ENCODE measurements at places on chromosomes 13 and 19.

DNA sequence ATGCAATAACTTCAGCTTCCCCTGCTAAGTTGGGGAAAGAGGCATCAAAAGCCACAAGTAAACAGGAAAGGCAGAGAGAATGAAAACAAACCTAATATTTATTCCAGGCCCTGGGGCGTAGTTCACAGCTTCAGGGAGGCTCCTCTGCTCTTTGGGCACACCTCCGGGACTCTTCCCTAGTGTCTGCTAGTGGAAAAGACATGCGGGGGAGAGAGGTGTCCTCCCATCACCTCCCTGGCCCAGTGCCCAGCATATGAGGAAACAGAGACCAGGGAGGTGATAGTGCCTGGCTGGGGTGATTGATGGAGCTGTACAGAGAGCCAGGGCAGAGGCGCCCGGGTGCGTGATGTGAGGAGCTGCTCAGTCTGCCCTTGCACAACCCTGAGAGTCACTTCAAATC is 71.0 kb downstream of the RASL11A start:
- H3K36me3 ChIP-seq = no peaks in the 10 kb centered on the region
- no peak overlapping the region for H3K4me3 ChIP-seq
- H3K27ac ChIP-seq = no peak overlapping the region
- peaks cover 4% of the 10 kb centered on the region for H3K4me1 ChIP-seq

DNA sequence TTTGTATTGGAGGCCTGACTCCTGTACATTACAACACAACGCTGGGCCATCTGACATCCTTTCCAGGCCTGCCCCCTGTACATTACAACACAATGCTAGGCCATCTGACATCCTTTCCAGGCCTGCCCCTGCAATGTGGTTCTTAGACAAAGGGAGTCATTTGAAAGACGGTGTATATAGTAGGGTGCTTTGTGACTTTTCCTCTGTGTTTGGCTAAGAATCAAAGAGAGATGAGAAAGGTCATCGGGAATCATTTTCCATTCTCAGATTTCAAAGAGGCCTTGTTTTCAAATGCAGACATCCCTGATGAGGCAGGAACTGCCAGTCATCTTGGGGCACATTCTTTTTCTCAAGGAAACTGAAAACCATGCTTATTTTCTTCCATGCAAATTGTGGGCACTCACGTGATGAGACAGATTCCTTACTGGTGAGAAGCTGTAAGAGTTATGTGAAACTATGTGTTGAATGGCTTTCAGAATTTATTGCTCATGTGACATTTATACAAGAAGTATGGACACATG is 551.6 kb downstream of the MYO16 start:
- DNase-seq = peak; percentile 90
- H3K4me3 ChIP-seq = no peak overlapping the region
- no peaks in the 10 kb centered on the region for H3K27me3 ChIP-seq

DNA sequence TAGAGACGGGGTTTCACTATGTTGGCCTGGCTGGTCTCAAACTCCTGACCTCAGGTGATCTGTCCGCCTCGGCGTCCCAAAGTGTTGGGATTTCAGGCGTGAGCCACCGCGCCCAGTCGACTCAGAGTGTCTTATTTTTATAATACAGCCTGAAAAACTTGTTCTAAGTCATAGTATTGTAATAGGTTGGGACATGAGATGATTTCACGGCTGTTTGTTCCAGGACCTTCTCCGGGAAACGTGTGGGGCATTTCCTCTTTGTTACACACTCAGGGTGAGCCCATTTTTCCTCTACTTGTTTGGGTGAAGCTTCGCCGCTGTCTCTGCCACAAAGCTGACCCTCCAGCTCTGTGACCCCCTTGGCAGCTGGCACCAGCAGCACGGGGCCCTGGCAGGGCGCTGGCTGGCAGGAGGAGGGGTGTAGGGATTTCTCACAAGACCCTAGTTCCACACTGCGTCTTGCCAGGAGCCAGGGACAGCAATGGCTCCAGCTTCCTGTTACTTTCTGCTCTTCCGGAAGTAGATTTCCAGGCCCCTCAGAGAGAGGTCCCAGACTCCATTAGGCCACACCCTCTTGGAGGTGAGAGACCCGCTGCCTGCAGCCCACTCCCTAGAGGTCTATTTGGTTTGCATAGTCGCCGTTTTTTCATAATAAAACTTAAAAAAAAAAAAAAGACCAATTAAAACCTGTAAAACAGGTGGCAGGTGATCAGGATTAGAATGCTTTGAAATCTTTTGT is 15.6 kb downstream of the FGF21 start:
- no peak for DNase-seq
- no peak overlapping the region for H3K27ac ChIP-seq
- no peak overlapping the region for H3K4me3 ChIP-seq
- no peaks in the 10 kb centered on the region for H3K4me1 ChIP-seq
- peaks cover 26% of the 10 kb centered on the region for H3K27me3 ChIP-seq
- no peaks in the 10 kb centered on the region for H3K36me3 ChIP-seq

DNA sequence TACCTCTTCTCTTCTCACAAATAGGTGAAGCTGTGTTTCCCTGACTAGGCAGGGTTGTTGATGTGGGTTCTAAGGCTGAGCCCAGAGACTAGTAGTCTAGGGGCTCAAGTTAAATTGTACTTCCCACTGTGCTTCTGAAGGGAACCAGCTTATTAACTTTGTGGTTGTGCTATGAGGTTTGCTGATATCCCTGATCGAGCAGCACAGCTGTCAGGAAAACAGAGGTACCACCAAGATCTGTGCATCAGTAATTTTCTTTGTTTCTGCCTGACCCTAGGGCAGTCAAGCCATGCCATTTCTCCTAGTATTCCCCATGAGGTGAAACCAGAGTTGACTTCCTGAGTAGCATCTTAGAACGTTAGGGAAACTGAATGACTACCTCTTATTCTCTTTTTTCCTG is 853.8 kb upstream of the MIR17HG start:
- H3K27ac ChIP-seq = no peak overlapping the region
- no peaks in the 10 kb centered on the region for H3K4me1 ChIP-seq
- no peak overlapping the region for H3K4me3 ChIP-seq
- DNase-seq = no peak

Measured in IMR-90 (cell line).